ENCODE measurements at places on chromosomes 11 and 22. TPM values are rescaled to one million over a fixed set of nuclear protein-coding genes. Genes with fewer than 3 reads are reported as not detected.

The FOLR3 gene
- not detected for total RNA-seq

The TMEM191C gene
- 0.17 TPM for total RNA-seq

The DDI1 gene
- total RNA-seq, result not detected

The DENND6B gene
- 1.5 TPM for total RNA-seq

The FOLR2 gene
- not detected for total RNA-seq

Data from dermis lymphatic vessel endothelial cell (primary cell).